ENCODE measurements at places on chromosomes 16 and 17.

DNA sequence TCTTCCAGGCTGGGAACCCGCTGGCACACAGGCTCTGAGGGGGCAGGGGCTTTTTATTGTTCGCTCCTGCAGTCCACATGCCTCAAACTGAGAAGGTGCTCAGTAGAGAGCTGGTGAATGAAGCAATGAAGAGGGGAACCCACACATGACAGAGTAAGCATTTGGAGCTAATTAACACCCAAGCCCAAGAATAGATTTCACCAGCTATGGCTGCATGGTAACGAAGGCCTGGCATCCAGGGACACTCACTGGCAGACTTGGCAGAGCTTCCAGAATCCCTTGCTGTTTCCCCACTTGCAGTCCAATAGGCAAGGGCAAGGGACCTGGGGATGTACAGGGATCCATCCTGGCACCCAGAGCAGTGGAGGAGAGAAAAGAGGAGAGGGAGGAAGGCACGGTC is 12.2 kb downstream of the FLOT2 start:
- no peak for DNase-seq

DNA sequence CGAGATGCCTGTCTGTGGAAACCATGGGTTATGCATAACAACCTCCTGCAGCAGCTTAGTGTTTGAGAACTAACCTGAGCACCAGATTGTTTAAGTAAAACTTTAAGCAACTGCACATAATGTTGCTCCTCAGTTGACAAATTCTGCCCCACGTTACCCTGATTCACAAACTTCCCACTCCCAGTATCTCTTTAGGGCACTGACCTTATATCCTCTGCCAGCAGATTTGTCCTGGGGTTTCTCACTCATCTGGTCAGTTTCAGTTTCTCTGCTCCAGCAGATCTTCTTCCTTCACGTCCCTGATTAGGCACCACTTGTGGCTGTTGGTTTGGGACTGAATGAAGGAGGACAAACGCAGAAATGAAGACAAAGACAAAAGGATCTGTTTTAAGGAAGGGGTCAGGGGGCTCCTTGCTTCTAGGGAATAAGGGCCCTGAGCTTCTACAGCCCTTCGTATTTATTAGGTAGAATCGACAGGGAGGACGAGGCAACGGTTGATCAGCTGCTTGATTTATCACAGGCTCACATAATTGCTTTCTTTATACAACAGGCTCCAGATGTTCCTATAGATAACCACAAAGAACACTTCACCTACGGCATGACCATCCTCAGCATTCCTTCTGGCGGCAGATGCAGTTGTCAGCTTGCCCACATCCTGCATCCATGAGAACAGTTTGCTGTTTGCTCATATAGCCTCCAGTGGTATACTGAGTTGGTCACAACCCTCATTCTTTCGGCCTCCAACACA is 13.5 kb upstream of the ZNF689 start:
- no peak for DNase-seq

DNA sequence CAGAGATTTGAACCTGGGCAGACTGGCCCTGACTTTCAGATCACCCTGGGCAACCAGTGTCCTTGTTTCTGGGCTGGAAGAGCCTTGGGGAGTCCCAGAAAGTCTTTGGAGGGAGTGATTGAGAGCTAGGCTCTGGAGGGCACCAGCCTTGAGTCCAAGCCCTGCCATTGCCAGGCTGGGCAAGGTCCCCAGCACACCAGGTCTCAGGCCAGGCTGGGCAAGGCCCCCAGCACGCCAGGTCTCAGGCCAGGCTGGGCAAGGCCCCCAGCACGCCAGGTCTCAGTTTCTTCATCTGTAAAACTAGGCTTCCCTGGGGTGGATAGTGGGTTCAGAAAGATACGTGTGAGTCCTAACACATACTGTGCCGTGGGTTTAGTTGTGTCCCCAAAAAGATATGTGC is 135.0 kb downstream of the IRF8 start:
- DNase-seq = no peak

GRCh38 chr16:69373019-69373418 is 12.8 kb downstream of the TERF2 start:
- no peak for DNase-seq

GRCh38 chr16:89506113-89506504 is 2.1 kb upstream of the SPG7 start:
- no peak for DNase-seq

GRCh38 chr16:49855822-49856671 is at the start of gene ZNF423:
Gene ZNF423 (minus strand): TSS chr16:49856112. CDS start chr16:49855774, 338 bp downstream.
- DNase-seq = no peak

DNA sequence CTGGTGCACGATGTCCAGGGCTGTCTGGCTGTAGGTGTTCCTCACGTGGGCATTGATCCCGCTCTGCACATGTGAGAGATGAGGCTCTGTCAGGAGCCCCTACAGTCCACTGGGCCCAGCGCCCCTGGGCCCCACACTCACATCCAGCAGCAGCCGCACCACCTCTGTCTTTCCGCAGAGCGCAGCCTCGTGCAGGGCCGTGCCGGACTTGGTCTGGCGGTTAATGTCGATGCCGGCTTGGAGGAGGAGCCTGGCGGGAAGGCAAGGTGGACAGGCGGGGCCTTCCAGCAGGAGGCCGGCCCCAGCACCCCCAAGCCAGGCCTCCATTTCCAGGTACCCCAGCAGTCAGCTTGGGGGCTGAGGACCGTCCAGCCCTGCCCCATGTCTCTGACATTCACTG is 9.2 kb downstream of the CASKIN1 start:
- no peak for DNase-seq

DNA sequence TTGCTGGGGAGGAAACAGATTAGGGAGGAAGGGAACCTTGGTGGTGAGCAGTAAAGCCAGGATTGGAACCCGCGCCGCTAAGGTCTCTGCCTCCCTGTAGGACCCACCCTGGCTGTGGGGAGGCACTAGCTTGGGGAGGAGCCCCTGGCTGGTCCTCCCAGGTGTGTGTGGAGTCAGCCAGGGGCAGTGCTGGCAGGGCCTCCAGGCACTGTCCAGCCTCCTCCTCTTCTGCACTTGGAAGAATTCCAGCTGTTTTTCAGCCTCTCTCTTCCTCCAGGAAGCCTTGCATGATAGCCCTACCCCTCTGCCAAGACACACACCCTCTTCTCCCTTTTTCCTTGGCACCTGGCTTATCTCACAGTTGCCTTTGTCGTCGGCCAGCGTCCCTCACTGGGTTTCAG is 34.8 kb downstream of the TMEM235 start:
- DNase-seq = no peak

DNA sequence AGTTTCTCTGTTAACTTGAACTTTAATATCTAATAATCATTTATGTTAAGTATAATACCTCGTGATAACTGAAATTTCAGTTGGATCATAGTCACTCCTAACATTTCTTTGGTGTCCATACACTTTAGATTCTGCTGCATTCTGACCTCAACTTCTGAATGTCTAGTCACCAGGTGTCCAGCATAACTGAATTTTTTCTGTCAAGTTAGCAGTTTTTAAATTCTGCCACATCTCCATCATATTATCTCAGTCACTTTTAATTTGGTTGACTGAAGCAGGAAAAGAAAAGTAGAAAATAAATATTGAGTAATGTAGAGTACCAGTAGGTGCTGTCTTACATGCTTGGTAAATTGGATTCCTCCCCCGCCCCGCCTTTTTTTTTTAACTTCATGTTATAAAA is 128.6 kb downstream of the TANC2 start:
- DNase-seq = no peak

DNA sequence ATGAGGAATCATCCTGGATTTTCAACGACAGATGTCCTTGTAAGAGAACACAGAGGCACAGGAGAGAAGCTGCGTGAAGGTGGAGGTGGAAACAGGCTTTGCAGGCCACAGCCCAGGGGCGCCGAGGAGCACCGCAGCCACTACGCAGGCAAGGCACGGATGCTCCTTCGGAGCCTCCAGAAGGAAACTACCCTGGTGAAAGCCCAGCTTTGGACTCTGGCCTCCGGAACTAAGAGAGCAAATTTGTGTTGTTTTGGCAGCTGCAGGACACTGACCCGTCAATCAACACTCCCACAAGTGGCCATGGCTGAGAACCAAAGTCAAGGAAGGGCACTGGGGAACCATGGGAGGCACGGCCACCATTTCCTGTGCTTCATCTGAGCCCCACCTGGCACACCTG is 3.4 kb downstream of the ARL16 start:
- no peak for DNase-seq

- DNase-seq = no peak
Observed at GRCh38 chr17:14741491-14741890, 440.6 kb downstream of the HS3ST3B1 start.

GRCh38 chr17:50668025-50668837 is 33.5 kb downstream of the ABCC3 start:
- no peak for DNase-seq

DNA sequence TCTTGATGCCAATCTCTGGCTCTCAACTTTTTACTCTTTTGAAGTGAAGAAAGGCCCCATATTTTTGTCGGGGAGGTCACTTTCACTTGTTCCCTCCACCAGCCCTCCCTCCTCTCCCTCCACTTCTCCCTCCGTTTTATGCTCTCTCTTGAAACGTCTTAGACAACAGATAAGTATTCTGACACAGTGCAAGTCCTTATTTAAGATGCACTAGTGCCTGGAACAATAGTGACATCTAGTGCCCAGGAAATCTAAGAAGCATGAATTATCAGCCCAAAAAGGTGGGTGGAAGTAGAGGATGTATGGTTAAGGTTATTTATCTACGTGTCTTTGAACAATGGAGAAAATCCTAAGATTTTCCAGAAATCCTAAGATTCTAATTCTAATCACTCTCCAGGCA is 17.9 kb downstream of the PSME3IP1 start:
- no peak for DNase-seq

DNA sequence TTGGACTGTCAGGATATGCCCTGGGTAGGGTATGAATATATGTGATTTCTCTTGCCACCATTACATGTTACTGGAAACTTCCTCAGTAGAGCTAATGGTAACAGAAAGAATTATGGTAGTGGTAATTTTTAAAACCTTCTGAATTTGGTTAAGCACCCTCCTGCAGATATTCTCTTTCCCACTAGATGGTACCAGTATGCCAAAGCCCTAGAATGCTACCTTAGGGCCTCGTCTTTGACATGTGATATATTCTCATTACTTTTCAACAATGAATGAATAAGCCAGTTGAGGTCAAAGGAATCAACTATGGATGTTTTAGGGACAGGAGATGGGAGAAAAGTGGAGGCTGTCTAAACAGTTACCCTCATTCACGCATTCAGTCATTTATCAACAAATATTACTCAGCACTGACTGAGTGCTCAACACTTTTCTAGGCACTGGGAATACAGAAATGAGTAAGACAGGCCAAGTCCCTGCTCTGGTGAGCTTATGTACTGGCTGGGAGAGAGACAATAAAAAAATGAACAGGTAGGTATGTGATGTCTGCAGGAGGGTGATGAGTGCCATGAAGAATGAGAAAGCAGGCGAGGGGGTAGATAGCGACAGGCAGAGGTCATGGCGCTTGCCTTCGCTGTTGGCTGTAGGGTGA is 14.7 kb downstream of the CDH13 start:
- DNase-seq = no peak

Data from hematopoietic multipotent progenitor cell treated with erythropoietin and hydrocortisone succinate and interleukin-3 and kit ligand, for 15 days (in vitro differentiated cells).